HuH-7.5 (cell line): ENCODE measurements at places on chromosomes 11 and 22.
A peak's percentile ranks its signal among the peaks of the same experiment; 100 is the strongest.

DNA sequence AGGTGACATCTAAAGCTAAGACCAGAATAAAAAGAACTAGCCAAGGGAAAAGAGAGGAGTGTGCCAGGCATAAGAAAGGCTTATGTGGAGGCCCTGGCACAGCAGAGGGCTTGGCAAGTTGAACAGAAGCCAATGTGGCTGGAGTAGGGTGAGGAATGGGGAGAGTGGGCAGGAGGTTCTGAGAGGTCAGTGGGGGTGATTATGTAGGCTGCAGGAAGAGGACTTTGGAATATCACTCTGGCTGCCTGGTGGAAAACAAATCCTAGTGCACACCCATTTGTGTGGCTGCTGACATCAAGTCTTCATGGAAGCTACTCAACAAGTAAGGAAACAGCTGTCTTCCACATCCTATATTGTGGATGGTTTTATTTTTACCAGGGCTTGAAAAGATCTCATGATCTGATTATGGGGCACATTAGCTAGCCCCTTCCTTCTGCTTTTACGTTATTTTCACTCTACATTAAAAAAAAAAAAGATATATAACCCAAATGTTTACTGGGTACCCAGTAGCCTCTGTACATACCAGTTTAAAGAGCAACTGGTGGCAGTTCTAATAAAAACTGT lies 3.4 kb downstream of the MRPL16 start:
- DNase-seq = no peak

DNA sequence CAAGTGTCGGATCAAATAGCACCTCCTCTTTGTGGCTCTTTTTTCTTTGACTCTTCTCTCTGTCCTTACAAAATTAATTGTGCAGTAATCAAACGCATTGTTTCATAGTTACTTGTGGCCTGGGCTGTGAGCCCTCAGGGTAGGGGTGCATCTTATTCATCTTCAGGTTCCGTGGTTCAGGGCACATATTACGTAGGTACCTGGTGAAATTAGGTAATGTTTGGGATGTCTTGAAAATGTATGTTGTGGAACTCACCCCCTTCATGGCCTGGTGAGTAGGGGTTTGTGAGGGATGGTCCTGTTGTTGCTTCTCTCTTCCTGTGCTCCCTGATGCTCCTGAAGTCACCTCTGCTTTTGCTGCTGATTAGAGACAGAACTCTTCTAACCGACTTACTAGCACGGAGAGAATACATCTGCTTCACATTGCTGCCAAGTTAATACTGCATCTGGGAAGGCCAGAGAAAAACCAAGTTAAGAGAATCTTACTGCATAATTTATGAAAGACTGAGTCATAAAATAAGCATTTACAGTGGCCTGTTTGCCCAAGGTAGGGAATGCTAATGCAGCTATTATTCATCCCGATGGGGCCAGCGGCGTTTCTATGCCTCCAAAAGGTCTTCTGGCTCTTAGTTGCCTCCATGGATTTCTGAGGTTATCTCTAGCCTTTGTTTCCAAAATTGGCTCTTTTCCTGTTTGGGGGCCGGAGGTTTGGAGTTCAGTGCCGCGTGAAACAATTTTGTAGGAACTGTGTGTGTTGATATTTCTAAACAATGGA lies 66.9 kb downstream of the TBC1D22A start:
- no peak for DNase-seq

- no peak for DNase-seq
Measured at GRCh38 chr11:78605296-78605695, 30.6 kb upstream of the NARS2 start.

DNA sequence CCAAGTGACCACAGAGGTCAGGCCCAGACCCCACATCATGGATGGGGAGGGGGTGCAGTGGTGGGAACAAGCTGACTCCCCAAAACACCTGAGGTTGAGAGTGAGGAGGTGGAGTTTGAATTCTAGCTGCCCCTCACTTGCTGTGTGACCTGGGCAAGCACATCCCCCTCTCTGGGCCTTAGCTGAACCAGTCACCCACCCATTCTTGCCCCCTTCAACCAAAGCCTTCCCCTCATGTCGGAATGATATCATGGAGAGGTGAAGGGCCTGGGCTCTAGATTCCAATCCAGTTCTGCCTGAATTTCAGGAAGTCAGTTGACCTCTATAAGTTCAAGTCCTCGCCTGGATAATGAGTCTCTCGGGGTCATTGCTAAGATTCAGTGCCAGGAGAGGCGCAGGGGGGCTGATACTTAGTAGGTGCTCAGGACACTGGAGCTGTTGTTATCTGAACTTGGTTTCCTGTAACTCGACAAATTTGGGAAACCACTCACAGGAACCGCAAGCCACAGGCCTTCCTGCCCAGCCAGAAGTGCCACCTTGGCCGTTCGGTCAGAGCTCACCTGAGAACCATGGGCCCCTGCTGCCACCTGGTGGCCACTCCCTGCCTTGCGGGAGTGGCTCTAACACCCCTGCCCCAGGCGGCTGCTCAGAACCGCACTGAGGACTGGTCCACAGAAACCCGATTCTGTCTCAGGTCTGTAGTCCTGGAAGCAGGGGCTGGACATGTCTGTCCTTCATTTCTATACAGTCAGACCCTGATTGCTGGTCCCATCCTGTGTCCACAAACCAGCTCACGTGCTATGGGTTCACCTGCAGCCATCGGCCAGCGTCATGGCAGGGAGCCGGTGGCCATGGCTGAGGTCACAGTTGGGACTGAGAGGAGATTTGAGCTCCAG lies 6.9 kb downstream of the CDC42EP1 start:
- DNase-seq = peak; percentile 84

GRCh38 chr11:61142424-61142823 lies 18.8 kb downstream of the VPS37C start:
- DNase-seq = no peak

DNA sequence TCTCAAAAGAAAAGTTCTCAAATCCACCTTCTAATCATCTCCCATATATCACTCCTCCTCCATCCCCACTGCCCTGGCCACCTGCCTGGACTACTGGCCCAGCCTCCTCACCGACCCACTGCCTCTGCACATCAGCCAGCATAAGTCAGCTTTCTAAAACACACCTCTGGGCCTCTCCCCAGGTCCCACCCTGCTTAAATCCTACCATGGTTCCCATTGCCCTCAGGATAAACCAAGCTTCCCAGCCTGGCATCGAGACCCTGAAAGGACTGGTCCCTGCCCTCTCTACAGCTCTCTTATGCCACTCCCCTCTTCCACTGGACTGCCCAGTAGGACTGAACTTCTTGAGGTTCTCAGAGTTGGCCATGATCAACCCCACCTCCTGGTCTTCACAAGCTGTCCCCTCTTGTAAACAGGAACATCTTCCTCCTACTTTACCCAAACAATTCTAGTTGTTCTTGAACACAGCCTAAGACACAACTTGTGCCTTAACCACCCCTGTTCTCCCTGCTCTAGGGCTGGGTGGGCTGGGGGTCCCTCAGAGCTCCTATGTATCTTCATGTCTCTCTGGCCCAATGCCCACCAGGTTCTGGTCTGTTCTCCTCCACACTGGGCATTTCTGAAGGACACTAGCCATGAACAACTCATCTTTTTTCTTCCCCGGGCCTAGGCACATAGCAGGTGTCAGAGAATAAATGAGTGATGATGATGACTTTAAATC lies 12.6 kb upstream of the P2RY6 start:
- no peak for DNase-seq

GRCh38 chr11:35918716-35919115 lies 25.1 kb upstream of the LDLRAD3 start:
- DNase-seq = no peak

DNA sequence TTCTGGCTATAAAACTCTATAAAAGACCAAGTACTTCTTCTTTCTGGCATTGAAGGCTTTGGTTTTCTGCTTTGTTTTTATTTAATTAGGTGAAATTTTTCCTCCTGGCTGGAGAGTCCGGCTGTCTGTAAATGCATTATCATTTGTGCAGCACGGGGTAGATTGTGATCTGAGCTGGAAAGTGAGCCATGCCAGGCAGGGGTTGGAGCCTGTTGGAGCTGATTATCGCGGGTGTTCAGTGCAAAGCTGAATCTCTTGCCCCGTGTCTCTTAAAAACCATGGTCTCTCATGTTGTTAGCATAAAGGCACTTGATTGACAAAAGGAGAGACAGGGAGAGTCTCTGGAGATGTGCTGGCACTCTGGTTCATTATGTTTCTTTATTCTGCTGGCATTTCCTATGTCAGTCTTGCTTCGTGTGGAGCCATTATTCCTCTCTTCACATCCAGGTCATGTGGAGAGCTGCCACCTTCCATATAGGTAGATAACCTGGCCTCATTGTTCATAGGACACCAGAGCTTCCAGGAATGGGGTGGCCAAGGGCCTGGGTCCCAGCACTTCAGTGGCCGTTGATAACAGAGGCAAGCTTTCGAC lies 75.2 kb downstream of the LDLRAD3 start:
- DNase-seq = no peak

DNA sequence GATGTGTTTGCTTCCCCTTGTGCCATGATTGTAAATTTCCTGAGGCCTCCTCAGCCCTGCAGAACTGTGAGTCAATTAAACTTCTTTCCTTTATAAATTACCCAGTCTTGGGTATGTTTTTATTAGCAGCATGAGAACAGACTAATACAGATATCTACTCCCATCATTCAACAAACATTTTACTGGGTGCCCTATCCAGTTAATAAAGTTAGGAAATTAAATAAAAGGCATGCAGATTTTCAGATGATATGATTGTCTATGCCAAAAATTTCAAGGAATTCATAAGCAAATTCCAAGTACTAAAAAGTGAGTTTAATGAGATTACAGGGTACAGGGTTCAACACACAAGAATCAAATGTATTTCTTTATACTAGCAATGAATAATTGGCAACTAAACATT lies 33.5 kb upstream of the LIN7C start:
- no peak for DNase-seq

GRCh38 chr22:50186761-50187523 lies 1.2 kb downstream of the TRABD start:
- DNase-seq = no peak

GRCh38 chr11:16120008-16120407 lies 236.3 kb downstream of the SOX6 start:
- no peak for DNase-seq

GRCh38 chr11:22555881-22556280 lies 69.7 kb downstream of the FANCF start:
- no peak for DNase-seq

DNA sequence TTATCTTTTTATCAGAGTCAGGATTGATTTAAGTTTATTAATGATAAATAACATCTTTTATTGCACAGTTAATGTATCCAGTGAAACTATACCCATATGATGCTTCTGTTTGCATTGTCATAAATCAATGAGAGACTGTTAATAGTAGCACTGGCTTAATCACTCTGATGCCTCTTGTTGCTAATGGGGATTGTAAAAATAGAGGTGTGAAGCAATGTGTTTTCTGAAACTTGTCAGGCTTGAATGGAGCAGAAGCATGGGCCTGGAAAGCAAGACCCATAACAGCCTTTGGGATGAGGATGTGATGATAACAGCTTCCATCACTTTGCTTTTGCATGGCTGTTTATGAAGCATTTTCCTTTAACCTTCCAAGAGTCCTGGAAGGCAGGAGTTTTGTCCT lies 319.7 kb downstream of the DDX10 start:
- DNase-seq = no peak

DNA sequence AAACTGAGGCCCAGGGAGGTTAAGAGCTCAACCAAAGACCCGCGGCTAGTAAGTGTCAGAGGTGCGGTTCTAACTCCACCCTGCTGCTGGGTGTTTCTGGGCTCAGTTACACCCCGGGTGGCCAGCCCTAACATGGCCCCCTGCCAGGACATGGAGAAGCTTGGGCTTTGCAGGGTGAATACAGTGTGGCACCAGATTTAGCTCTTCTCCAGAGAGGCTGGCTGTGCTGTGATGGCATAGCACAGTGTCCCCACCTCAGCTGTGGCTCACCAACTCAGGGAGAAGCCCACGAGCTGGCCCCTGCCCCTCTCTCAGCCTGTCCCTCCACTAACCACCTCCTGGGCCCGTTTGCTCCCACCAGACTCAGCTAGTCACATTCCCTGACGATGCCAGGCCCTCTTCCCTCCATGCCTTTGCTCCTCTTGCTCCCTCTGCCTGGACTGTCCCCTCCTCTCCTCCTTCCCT lies 7.0 kb downstream of the UCP3 start:
- no peak for DNase-seq

GRCh38 chr11:94417386-94417987 lies 16.3 kb upstream of the GPR83 start:
- DNase-seq = no peak

DNA sequence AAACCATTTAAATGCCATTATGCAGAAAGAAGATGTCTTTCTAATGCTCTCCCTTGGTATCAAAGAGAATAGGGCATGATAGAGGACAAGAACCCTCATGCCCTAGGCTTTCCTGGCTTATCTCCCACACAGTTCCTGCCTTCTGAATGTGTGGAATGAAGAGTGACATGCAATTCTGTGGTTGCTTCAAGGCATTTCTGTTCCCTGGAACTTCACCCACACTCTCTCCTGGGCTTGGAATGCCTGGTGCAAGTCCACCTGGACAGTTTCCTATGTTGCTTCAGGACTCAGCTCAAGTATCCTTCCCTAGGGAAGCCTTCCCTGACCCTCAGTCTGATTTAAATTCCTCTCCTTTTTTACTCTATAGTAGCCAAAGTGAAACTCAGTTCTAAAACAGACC lies 53.8 kb upstream of the DRD2 start:
- no peak for DNase-seq

- no peak for DNase-seq
Measured at GRCh38 chr22:50508897-50509296, 873 bp downstream of the NCAPH2 start.

DNA sequence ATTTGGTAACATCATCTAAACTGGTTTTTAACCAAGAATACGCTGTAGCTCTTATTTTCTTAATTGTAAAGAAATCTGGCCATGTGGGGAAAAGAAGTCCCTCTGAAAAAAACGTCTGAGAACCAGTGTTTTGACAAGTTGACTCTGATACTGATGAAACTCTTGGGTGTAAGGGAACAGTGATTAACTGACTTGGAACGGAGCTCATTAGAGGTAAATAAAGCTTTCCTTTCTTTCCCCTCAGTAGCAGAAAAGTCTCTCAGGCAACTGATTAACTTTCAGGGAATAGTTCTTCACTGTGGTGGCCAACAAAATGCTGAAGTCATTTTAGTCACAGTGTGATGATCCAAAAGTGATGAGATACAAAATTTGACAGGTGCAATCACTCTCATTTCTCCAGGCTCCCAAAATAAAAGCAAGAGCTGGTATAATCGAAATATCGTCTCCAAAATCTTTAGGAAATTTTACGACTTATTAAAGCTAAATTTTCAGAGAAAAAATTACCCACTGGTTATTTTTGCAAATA lies 52.3 kb downstream of the SLC36A4 start:
- no peak for DNase-seq

GRCh38 chr22:21823740-21824444 lies 43.6 kb downstream of the MAPK1 start:
- DNase-seq = no peak
